ENCODE measurements at places on chromosomes 7 and 10. TPM values are rescaled to one million over a fixed set of nuclear protein-coding genes. Genes with fewer than 3 reads are reported as not detected.
A peak's percentile ranks its signal among the peaks of the same experiment; 100 is the strongest.

CTTNBP2 gene
- 46.3 TPM for total RNA-seq

CCDC172 gene
- not detected for total RNA-seq

- no peak for DNase-seq
These were observed 1.2 kb downstream of the SEPTIN7 start for GRCh38 chr7:35802102-35802466.

ANXA7 gene
- total RNA-seq = 62.2 TPM

- peak; percentile 6 for DNase-seq
These were observed 1.6 kb downstream of the SFMBT2 start for GRCh38 chr10:7409045-7409731.

Measured in SK-MEL-5 (cell line).